ENCODE measurements at places on chromosomes 11 and 22. TPM values are rescaled to one million over a fixed set of nuclear protein-coding genes. Genes with fewer than 3 reads are reported as not detected.
A peak's percentile ranks its signal among the peaks of the same experiment; 100 is the strongest.

Gene TMPRSS6
- total RNA-seq, result not detected

Gene FAT3
- total RNA-seq, result 0.33 TPM

Gene RASL10A
- 1.8 TPM for total RNA-seq

Gene DDI1
- not detected for total RNA-seq

Gene GPHA2
- not detected for total RNA-seq

DNA sequence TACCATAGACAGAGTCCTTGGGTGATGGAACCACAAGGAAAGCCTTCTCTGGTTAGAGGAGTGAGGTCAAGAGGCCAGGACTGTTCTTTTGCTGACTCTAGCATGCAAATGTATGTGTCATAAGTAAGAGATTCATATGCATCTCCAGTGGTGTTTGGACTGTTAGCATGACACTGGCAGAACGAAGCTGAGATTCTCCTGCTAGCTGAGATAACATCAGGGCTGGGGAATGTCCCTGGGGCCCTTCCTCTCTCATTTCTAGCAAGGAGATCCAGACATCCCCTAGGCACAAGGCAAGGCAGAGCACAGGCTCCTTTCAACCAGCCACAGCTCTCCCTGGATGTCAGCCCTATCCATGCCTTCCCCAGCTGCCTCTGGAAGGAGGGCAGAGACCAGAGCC is 711.3 kb downstream of the OPCML start:
- DNase-seq, result no peak

- no peak for DNase-seq
These were observed 11.2 kb downstream of the EIF4G2 start for GRCh38 chr11:10797531-10797930.

GRCh38 chr11:118908901-118909618 is 16.7 kb downstream of the BCL9L start:
- DNase-seq, result no peak

GRCh38 chr22:29729161-29729560 is 9.4 kb downstream of the CABP7 start:
- no peak for DNase-seq

- no peak for DNase-seq
These were observed 455.9 kb downstream of the MN1 start for GRCh38 chr22:27345691-27346090.

GRCh38 chr11:71388637-71389235 is 59.5 kb downstream of the DHCR7 start:
- no peak for DNase-seq

DNA sequence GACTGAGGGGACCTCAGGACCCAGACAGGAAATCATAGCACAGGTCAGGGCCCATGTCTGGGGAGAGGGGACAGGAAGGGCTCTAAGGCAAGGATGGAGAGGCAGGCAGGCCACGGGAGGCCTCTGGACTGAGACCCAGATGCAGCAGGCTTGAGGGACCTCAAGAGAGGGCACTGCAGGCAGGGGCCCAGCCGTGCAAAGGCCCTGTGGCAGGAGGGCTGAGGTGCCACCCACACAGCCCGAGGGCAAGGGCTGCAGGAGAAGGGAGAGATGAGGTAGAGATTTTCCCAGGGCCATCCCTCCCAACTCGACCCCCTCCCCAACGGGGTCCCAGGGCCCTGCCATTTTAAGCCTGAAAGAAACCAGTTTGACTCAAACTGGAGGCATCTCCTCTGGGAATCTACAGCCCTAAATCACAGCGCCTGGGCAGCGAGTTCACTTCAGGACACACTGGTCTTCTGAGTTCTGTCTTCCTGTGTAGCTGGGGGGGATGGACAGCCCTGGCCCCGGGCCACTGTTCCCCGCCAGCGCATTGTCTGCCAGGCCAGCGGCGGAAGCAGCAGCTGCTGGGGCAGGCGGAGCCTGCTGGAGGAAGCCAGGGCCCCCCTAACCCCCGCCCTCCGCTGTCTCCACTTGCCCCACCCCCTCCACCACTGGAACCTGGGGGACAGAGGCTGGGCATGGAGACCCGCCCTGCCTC is 20.3 kb upstream of the WNT7B start:
- DNase-seq, result peak; percentile 95

Measured in right atrium auricular region (tissue), 2 donors.